ENCODE measurements at places on chromosomes 13 and 19.

DNA sequence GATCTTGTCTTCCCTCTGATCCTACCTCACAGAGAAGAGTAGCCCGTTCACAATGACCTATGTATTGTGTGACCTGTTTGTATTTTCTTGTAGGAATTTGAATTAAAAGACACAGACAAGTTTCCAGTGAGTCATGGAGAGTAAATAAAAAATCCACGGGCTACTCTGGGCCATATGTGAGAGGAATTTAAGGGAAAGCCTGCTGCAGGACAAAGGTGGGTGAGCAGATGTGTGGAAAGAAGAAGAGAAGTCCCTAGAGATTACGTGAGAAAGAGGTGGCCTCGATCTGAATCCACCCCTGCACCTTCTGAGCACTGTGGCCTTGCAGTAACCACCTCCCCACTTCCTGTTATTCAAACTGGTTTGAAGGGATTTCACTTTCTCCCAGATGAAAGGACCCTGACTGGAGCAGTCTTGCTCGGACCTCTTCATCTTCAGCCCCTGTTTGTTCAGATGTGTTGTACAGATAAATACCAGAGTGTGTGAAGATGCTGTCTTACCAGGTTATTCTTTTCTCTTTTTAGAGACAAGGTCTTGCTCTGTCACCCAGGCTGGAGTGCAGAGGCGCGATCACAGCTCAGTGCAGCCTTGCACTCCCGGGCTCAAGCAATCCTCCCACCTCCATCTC is 205.4 kb downstream of the PDS5B start:
- peak; percentile 49 for DNase-seq

GRCh38 chr19:41563854-41564514 is 12.0 kb upstream of the CEACAM21 start:
- DNase-seq, result no peak

- no peak for DNase-seq
Observed at GRCh38 chr13:71124230-71124629, 742.8 kb downstream of the DACH1 start.

DNA sequence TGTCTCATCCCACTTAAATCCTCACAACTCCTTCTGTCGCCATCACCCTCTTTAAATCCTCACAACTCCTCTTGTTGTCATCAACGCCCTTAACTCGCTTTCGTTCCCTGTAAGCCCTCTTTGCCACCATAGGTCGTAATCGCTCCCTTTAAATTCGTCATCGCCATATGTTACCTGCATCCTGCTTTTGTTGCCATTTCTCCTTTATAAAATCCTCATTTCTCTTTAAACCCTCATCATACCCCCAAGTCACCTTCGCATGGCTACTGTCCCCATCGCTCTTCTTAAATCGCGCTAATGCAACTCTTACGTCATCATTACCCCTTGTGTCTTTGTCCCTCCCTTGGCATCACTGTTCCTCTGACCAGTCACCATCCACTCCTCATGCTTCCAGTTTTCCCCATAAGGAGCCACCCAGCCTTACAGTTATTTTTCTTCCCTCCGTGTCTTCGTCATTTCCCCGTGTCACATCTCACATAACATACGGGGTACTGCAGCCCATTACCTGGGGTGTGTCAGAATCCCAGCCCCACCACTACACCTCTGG is 539 bp downstream of the PLD3 start:
- DNase-seq, result no peak

DNA sequence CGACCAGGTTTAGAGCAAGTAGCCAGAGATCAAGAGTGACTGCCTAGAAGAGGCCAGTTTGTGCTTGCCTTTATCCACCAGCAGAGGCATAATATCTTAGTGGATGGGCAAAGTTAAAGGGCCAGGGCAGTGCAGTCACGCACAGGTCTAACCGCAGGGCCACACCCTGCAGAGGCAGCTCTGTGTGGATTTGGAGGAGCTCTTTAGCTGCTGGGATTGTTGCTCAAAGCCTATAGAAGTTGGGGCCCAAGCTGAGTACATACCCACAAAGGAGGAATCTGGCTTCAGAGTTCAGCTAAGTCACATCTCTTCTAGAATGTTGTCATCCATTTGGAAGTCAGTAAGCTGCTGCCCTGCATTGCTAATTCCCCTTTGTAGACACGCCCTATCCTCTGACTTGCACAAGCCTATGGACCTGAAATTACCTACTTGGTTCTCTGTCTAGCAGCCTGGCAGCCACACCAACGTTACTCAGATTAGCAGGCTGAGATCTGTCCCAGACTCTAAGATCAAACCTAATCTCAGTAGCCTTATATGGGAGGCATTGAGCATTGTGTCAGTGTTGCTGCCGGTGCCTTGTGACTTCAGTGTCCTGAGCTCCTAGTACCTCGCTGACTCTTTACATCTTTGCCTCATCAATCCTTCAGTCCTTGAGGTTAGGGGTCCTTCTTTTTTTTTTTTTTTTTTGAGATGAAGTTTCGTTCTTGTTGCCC is 102.9 kb upstream of the STARD13 start:
- no peak for DNase-seq

DNA sequence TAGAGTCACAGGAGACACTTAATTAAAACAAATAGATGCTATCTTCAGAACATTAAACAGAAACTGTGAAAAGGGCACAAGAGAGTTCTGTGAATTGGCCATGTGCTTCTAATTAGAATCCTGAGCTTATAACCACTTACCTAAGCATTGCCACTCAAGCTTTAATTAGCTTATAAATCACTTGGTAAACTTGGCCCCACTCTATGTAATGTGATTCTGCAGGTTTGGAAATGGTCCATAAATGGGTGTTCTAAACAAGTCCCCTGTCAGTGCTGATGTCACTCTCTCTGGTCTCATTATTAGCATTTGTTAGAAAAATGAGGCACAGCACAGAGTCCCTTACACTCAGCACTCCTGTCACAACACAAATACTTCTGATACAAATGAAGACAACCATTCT is 18.0 kb downstream of the ZNF91 start:
- DNase-seq, result no peak
